ENCODE measurements at places on chromosomes 7 and 10.

DNA sequence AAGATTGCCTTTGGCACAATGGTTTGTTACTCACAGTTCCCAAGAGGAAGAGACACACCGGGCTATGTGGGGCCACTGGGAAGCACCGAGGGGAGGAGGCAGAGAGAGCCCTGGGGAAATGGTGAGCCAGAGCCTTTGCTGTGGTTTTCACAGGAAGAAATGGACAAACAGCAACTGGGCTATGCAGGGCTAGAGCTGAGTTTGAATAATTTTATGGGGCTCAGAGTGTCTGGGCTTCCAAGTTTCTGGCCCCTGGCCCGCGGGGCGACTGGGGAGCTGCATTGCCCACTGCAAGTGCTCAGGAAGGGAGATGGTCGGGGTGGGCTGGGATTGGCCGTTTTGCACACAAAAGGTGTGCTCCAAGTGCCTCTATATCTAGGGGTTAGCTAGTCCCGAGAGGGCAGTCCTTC lies 92.6 kb downstream of the CHST15 start:
- no peak for DNase-seq

DNA sequence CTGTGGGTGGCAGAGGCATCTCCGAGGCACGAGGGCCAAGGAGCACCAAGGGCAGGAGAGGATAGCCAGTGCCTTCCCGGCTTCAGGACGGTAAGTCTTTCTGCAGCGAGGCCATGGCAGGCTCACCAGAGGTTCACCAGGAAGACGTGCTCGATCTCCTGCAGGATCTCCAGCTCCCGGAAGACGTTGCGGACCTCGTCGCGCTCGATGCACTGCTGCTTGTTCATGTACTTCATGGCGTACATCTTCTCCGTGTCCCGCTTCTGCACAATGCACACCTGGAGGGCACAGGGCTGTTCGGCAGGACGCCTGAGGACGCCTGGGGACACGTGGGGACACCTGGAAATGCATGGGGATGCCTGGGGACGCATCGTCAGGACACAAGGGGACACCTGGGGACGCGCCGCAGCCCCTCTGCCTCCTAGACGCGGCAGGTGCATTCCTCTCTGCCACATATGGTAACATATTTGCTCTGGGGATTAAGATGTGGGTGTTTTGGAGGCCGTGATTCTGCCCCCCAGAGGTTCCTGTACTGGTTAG lies 41.2 kb downstream of the DPYSL4 start:
- DNase-seq = no peak

- DNase-seq = no peak
These were observed 36.7 kb downstream of the ARHGAP22 start for GRCh38 chr10:48568131-48568530.

DNA sequence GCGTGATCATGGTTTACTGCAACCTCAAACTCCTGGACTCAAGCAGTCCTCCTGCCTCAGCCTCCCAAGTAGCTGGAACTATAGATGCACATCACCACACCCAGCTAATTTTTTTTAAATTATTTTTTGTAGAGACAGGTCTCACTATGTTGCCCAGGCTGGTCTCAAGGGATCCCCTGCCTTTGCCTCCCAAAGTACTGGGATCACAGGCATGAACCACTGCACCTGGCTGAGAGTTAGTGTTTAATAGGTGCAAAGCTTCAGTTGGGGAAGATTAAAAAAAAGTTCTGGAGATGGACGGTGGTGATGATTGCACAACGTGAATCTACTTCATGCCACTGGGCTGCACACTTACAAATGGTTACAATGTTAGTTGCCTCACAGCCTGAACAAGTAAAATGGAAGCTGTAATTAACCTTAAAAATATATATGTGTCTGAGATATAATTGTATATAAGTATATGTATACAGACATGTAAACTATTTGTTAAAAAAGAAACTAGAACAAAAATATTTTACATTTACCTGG lies 106.4 kb upstream of the ZNF438 start:
- DNase-seq = no peak

GRCh38 chr7:300546-301290 lies 10.7 kb downstream of the FOXL3 start:
- no peak for DNase-seq

DNA sequence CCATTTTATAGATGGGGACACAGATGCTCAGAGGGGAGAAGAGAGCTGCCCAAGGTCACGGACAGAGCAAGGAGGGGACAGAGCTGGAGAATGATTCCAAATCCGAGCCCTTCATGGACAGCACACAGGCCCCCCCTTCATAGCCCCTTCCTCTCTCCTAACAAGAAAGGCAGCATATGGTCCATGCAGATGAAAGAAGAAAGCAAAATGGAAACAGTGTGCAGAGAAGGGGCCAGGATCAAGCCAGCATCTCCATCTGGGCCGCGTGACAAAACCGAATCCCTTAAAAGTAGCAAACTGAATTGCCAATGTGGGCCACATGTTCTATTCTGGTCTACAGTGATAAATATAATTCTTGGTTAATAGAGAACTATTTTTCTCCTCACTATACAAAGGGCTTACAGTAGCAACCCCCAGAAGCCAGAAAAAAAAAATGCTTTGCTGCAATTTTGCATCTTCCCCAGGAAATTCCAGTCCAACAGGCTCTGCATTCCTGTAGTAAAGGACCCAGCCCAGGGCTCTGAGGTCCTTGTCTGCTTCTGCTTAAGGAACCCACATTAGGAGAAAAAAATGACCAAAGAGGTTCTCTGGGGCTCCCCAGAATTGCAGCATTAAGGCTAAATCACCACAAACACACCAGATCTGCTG lies 7.8 kb downstream of the CPXM2 start:
- DNase-seq = no peak

- no peak for DNase-seq
These were observed 193.4 kb upstream of the ZNF32 start for GRCh38 chr10:43842072-43842471.

- DNase-seq = no peak
These were observed 118.4 kb upstream of the CACUL1 start for GRCh38 chr10:118873091-118873737.

DNA sequence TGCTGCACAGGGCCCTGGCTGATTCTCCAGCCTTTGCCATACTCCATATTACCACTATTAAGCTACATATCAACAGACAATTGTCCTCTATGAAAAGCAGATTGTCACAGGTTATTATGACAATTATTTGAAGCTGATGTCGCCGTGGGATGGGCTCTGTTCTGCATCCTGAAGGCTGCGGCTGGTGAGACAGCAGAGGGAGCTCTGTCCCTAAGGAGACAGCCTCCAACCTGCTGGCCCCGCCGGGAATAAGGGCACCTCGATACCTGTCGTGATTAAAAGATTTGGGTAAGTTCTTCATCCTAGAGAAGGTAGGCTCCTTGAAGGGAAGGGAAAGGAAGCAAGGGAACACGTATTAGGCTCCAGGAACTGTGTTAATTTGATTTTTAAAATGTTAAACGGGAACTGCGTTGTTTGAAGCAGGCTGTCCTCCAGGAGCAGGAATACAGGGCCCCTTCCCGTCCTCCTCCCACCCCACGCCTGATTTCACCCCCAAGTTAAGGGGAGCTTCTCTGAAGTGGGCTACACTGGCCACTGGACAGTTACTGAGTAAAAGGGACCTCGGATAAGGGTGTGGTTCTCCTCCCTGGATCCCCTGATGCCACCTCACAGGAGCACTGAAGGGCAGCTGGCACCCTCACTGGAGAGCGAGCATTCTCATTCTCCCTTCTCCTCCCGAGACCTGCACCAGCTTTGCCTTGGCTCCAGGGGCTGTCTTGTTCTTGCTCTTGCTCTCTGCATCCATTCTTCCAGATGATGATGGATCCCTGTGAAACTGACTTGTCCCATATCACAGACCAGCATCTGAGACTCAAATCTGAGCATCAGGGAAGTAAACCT lies 11.8 kb upstream of the TIAL1 start:
- DNase-seq = no peak

GRCh38 chr10:28684986-28685580 lies 7.8 kb downstream of the BAMBI start:
- no peak for DNase-seq

- no peak for DNase-seq
These were observed 21.4 kb upstream of the MGMT start for GRCh38 chr10:129445436-129446182.

DNA sequence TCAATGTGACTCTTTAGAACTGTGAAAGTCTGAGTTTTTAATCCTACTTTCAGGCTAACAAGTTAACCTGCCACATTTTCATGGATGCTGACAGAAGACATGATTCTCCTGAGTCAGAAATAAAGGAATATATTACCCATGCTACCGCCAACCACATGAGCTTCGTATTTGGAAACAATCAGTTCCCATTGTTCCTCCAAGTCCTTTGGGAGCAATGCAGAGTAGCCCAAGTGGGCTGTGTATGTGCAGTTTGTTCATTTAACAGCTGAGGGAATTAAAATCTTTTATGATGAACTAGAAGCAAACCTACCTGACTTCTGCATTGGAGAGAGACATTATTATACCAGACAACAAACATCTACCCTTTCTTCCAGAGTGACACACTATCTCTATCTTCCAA lies 169.3 kb upstream of the BET1 start:
- DNase-seq = no peak

GRCh38 chr10:116716381-116716780 lies 26.0 kb downstream of the HSPA12A start:
- no peak for DNase-seq

GRCh38 chr10:112778579-112778978 lies 171.5 kb upstream of the TCF7L2 start:
- DNase-seq = no peak

GRCh38 chr7:40822861-40823260 lies 688.1 kb downstream of the SUGCT start:
- DNase-seq = no peak

DNA sequence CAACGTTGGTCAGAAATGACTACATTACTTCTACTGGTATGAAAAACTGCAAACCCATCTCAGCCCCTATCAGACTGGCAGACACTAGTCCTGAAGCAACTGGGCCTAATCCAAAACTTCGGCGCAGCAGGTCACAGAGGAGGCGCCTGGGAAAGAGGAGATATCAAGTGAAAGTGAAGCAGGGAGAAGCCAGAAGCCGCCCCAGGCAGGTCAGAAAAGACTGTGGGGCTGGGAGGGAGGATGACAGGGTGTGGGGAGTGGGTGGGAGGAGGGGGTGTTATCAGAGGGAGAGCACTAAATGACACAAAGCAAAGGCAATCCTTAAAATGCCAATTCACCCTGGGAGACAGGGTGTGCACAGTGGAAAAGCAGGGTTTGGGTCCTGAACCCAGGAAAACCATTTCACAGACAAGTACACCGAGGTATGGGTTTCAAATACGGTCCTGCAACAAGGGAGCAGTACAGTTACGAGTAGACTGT lies 731 bp downstream of the CHCHD3 start:
- no peak for DNase-seq

DNA sequence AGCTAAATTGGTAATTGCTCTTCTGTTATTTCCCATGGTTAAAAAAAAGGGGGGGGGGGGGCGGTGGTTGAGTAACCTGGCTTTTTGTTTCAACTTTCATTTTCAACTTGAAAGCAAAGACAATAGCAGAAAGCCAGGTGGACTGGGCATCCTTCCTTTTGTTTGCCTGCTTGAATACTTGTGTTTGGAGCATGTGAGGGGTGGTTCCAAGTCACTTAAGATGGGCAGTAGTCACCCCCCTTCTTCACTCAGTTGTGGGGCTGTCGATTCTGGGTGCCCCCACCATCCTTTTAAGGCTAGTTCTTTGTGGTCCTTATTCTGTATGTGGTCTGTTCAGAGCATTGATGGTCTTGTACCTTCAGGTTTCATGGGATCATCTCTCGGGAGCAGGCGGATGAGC lies 165.6 kb upstream of the PRR15 start:
- no peak for DNase-seq

GRCh38 chr7:156034397-156034796 lies 222.1 kb upstream of the SHH start:
- DNase-seq = no peak

DNA sequence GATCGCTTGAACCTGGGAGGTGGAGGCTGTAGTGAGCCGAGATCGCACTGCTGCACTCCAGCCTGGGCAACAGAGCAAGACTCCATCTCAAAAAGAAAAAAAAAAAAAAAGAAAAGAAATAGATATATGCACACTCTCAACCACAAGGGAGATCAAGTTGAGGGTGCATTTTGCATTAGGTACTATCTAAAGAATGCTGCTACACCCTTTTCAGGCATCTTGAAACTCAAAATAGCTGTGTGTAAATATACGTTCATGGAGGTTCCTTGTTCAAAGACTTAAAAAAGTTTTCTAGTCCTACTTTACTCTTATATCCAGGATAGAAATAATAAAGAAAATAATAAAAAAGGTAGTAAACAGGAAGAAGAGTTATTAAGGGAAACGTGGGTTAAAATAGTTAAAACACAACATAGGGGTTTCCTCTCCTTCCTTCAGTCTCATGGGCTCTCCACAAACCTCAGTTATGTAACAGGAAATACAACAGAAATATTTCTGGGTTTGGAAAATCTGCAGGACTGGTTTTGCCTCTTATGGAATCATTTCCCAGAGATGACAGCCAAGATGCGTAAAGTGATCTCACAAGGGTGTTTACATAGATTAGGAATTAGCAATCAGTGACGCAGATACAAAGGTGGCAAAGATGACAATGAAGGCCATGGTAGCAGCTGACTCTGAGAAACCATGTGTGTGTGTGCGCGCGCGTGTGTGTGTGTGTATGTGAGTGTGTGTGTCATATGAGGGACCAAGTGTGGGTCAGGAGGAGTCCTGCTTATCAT lies 15.1 kb downstream of the STEAP4 start:
- DNase-seq = no peak

DNA sequence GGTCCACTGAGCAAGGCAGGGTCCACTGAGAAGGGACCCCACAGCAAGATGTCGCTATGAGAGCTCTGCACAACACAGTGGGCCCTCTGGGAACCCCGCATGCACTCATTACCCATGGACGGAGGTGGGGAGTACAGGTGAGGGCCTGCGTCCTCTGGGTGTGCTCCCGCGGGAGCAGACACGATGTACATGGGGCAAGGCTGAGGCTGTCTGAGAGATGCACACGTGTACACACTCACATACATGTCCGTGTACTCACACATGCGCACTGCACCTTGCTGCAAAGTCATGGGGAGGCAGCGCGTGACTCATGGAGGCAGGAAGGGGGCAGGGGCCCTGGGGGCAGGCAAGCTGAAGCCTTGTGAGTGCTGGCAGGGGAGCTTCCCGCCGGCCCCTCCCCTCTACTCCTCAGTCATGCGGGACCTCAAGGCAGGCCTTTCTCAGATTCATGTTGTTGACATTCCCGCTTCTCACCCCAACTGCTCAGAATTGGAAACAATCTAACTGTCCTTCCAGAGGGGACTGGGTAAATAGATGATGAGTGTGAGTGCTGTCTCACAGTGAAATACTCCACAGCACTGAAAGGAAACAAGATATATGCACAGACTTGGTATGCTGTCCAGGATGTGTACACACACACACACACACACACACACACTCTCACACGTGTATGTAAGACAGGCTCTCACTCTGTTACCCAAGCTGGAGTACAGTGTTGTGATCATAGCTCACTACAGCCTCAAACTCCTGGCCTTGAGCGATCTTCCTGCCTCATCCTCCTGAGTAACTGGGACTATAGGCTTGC lies 40.0 kb downstream of the GOLGA7B start:
- DNase-seq = no peak

GRCh38 chr10:132551093-132551807 lies 13.7 kb downstream of the INPP5A start:
- no peak for DNase-seq

All from iPS DF 19.7 (cell line).